Ecto neural progenitor cell (in vitro differentiated cells): ENCODE measurements at places on chromosomes 13 and 19.

GRCh38 chr19:45569619-45570421, 14.8 kb downstream of the OPA3 start:
- DNase-seq = peak; percentile 84

DNA sequence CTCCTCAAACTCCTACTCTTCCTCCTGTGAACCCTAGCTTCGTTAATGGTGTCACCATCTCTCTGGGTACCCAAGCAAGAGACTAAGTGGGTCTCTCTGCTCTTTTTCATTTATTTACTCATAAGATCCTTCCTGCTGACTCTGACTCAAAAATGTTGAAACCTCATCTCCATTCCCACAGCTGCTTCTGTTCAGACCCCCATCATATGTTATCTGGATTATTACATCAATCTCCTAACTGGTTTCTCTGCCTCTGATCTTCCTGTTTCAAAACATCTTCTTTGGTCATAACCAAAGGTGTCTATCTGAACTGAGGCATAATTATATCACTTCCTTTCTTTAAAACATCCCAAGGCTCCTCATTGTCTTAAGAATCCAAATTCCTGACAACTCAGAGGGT, 2.0 kb upstream of the MEDAG start:
- DNase-seq = no peak

DNA sequence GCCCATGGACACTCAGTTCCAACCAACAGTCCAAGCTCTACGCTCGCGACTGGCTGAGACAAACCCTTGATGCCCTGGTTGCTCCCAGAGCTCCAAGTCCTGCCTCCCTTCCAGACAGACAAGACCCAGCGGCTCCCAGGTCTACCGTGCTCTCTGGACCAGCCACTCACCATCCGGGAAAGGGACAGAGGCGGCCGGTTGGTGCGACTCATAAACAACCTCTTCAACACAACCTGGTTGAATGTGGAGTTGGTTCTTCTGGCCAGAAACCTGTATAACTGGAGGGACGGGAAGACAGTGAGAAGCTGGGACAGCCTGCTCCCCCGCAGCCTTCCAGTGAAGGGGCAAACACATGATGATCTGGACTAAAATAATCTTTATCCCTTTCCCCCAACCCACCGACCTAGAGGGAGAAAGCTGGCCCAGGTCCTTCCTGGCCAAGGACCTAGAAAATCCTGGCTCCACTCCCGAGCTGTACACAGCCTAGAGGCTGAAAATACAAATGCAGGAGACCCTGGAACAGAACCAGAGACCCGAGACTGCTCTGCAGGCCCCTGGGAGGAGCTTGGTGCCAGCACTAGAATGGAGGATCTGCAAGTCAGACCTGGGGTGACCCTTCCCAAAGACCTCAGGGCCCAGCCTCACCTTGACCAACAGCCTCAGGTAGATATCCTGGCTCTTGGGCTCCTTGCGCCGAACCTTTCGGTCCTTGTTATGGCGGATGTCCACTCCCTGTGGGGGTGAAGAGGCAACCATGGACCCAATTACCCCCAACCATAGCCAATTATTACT, 1.6 kb downstream of the RPL18 start:
- no peak for DNase-seq

GRCh38 chr19:10271543-10272086, 695 bp downstream of the ICAM1 start:
- no peak for DNase-seq

GRCh38 chr19:19538061-19538784, at the start of gene CILP2:
TSS of gene CILP2 (plus strand) at chr19:19538265. CDS start at chr19:19538350, 85 bp downstream.
- DNase-seq = peak; percentile 84

GRCh38 chr13:50513300-50513877, 330.1 kb downstream of the DLEU7 start:
- no peak for DNase-seq

DNA sequence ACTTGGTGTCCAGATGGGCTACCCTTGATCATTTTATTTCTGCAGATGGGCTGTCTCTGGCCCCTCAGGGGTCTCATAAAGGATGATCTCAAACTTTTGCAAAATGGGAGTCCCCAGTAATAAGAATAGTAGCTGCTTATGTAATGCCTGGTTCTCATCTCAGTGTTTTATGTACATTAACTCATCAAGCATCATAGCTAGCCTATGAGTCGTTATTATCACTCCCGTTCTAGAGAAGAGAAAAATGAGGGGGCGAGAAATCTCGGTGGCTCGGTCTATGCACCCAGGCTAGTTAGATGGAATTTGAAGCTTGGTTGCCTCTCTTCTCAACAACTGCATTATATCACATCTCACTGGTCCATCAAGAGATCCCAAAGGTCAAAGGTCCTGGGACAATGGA, 3.4 kb downstream of the CACNG6 start:
- DNase-seq = no peak

- no peak for DNase-seq
Observed at GRCh38 chr19:47891622-47891922, 5.5 kb upstream of the SULT2A1 start.

GRCh38 chr19:3803986-3804385, 17.8 kb upstream of the MATK start:
- no peak for DNase-seq

DNA sequence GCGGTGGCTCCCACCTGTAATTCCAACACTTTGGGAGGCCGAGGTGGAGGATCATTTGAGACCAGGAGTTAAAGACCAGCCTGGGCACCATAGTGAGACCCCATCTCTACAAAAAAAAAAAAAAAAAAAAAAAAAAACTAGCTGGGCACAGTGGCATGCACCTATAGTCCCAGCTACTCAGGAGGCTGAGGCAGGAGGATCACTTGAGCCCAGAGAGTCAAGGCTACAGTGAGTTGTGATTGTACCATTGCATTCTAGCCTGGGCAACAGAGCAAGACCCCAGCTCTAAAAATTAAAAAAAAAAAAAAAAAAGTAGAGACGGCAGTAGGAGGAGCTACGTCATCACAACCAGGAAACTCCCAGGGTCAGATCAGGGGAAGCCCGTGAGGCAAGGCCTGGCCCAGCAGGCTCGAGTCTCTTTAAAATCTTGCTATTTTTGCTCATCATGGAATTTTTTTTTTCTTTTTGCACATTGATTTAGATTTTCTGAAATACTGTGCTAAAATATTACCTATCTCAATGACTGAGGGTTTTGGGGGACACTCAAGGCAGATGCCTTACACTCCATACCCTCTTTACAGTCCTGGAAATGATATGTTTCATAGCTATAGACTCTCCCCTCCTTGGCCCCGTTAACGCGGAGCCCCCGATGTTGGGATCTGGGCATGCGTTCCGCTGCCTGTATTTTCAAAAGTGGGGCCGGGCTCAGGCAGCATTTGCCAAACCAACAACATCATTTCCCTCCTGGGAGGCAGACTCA, 44.4 kb upstream of the USE1 start:
- DNase-seq = no peak

DNA sequence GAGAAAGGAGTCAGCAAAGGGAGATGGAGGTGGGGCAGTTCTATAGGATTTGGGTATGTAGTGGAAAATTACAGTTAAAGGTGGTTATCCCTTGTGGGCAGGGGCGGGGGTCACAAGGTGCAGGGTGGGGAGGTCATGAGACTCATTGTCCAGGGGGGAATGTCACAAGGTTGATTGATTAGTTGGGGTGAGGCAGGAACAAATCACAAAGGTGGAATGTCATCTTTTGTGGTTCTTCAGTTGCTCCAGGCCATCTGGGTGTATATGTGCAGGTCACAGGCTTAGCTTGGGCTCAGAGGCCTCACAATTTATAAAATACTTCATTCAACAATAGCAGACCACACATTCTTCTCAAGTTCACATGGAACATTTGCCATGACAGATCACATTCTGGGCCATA, 109.6 kb downstream of the ATP11A start:
- peak; percentile 32 for DNase-seq

GRCh38 chr19:42081584-42082203, 5.7 kb downstream of the ZNF574 start:
- DNase-seq = no peak

- no peak for DNase-seq
Observed at GRCh38 chr13:23754997-23755396, 134.2 kb downstream of the MIPEP start.

- DNase-seq = peak; percentile 82
Observed at GRCh38 chr19:41706741-41707501, 1.5 kb upstream of the CEACAM5 start.

- no peak for DNase-seq
Observed at GRCh38 chr13:34620074-34620850, 321.8 kb upstream of the NBEA start.

DNA sequence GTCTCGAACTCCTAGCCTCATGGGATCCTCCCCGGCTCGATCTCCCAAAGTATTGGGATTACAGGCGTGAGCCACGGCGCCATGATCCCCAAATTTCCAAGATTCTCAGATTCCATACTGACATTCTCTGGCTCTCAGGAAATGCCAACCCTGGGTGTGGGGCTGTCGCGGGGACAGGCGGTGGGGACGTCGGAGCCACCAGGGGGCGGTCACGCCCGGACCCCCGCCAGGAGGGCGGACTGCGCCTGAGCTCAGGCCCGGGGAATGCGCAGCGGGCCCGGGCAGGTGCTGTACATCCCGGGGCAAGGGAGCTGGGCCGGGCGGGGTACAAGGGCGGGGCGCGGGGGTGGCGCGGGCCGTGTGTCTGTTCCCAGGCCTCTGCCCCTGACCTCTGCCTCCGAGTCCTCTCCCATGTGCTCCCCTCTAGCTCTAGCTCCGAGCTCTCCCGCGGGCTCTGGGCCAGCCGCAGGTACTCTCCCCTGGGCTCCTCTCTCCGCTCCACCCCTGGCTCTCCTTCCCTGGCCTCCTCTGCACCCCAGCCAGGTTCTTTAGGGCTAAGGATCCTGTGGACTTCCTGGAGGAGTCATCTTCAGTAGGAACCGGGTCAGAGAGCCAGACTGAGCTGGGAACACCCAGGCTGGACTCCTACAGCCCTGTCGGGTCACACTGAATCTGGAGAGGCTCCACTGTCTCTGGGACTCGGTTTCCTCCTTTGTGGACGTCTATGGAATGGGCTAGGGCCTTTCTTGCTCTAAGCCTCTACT, 2.4 kb downstream of the PPP1R13L start:
- peak; percentile 83 for DNase-seq

GRCh38 chr13:24997367-24997967, 98.5 kb upstream of the PABPC3 start:
- no peak for DNase-seq

GRCh38 chr19:44742330-44743061, 6.0 kb upstream of the BCL3 start:
- no peak for DNase-seq

- DNase-seq = no peak
Observed at GRCh38 chr19:58345558-58345957, 7.7 kb downstream of the A1BG start.

DNA sequence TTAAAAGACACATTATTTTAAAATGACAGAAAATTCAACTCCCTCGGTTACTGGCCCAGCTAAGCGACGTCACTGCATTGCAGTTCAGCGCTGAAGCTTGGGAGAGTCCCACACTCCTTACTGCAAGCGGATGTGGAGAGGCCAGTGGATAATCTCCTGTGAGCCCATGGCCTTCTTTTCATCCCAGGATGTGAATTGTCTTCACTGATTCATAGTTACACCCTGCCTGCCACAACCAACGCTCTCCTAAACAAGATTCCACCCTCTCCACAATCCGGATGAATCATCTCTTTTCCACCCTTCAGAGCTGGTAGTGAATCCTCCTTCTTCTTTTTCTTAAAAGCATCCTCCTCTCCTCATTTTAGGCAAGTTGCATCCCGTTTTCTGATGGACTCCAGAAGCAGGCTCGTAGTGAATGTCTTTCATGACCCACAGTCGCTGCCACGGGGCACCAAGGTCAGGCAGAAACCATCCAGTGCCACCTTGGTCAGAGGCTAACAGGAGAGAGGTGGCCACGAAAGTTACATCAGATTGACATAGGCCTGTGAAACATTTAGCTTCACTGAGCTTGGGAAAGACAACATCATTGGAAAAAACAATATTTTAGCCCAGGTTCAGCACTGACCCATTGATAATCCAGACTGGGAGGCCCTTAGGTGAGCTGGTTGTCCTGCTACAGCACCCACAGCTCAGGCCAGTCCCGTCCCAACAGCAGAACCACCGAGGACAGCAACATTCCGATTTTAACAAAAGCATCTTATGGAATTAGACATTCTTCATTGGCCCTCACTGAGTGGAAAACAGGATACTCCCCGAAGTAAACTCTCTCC, 2.0 kb downstream of the GJB2 start:
- no peak for DNase-seq

DNA sequence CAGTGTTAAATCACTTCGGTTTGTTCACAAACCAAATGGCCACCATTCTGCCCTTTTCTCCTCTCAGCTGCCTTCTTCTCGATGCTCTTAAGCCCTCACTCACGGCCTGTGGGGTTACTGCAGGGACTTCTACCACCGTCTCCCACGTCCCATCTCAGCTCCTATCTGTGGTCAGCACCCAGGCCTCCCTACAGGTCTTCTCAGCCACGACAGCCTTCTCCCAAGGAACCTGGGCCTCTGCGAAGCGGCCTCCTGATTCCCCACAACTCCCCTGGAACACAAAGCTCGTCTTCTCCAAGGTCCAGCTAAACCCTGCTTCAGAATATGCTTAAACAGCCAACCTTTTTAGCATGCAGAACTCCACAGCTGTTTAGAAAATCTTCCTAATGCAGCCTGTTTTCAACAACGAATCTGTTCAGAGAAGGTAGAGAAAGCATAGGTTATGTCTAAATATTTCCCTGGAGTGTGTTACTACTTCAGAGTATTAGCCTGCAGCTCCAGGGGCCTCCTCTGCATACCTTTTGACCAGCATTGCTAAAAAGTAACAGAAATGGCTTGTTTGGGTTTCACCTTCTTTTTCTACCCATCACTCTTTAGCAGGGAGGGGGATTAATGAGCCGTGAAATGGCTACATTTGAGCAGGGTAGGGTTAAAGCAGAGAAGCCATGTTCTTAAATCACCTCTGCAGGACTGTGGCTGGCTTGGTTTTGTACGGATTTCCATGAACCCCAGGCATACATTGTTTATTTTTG, 104.0 kb downstream of the COL4A2 start:
- no peak for DNase-seq

DNA sequence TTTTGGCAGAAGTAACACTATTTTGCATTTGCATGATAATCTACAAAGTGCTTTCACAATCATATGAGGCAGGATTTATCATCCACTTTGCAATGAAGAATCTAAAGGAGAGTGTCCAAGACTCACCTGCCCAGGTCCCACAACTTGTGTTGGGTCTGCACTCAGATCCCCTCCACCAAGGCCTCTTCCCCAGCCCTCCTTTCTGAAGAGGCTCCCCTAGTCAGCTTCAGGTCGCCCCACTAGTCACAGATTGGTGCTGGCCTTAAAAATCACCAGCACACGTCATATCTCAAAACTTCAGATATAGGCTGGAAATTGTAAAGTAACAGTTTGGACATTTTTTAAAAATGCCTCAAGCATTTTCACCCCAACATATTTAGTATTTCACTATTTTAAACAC, 17.5 kb downstream of the ATP7B start:
- DNase-seq = no peak
